ENCODE measurements at places on chromosomes 5 and 9.

DNA sequence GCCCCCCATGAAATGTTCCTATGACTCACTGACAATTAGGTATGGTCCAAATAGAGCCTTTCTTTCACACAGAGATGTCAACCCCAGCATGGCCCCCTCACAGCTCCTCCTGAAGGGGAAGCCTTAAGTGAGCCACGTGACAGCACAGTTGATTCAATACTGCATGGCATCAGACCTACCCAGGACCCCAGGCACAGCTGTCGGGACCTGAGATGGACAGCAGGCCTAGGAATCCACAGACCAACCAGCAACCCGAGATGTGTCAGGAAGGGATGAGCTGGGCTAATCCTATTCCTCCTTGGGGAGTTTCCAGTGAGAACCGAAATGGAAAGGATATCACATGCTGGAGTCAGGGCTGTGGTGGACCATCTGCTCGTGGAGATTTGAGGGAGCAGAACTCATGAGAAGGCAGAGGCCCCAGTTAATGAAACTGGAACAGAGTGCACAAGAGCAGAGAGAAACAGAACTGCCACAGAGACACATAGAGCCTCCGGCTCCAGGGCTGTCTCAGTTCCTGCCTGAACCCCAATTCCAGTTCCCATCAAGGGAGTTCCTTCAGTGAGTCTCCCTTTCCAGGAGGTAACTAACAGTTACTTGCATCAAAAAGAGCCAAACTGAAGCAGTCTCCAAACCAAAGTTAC lies 42.1 kb upstream of the SMIM23 start:
- no peak for DNase-seq

GRCh38 chr5:13735691-13736090 lies 208.8 kb downstream of the DNAH5 start:
- DNase-seq, result no peak

DNA sequence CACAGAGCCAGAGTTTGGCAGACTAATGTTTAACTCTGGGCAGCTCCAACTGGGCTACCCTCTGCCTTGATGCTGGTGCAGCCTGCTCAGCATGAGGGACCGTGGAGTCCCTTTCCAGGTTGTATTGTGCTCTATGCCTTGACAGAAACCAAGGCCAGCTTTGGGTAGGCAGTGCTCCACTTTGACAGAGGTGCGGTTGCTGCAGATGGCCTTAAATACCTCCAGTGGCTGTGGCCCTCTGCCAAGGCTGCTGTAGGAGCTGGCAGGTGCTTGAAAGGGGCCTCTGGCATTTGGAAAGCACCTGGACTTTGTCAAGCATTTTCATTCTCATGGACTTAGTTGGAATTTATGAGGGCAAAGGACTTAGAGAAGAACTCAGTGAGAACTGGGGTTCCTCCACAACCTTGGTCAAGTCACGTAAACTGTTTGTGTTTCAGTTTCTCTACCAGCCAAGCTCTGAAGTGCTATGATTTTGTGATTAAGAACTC lies 249.7 kb upstream of the ZNF462 start:
- no peak for DNase-seq

GRCh38 chr9:90180381-90180780 lies 462.2 kb downstream of the DIRAS2 start:
- no peak for DNase-seq

- DNase-seq, result no peak
These were observed 123.6 kb downstream of the SAXO1 start for GRCh38 chr9:18909140-18910018.

DNA sequence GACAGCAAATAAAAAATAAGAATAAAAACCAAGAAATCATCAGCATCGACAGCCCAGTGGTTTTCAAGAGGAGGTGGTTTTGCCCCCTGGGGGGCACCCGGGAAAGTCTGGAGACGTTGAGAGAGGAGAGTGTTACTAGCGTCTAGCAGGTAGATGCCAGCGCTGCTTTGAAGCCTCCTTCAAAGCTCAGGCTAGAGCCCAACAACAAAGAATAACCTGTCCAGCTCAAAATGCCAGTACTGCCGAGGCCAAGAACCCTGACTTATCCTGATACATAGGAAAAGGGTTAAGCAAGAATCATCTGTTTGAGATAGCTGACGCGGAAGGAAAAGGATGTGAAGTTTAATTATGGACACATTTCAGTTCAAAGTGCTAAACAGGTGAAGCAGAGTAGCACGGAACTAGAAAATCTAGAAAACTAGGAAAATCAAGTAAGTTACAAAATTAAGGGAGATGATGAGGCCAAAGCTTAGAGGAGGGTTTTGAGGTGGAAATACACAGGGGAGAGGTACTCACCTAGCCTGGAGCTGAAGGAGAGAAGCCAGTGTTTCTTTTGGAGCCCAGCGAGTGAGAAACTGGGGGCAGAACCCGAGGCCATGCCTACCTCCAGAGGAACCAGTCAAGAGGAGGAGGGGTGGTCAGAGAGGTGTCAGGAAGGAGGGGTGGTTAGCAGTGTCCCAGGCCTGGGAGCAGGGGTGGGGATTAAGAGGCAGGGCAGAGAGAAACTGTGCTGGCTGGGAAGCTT lies 121.0 kb upstream of the RETREG1 start:
- no peak for DNase-seq

DNA sequence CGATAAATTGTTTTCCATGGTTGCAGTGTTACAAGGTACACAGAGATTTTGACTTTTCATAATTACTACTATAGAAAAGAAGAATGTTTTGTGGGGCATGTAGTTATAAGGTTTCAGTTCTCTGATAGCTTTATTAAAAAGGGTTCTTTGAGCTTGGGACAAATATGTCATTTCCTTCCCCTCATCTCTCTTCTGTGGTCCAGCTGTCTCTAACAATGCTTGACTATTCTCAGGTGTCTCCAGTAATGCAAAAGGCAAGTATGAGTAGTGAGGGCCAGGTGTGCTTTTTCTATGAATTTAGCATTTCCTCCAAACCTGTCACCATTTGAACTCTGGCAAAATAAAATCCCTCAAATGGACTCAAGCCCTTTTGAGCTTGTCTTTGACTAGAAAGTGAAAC lies 84.3 kb downstream of the SLF1 start:
- no peak for DNase-seq

- DNase-seq, result no peak
These were observed 206.8 kb downstream of the SAXO1 start for GRCh38 chr9:18826248-18826647.

DNA sequence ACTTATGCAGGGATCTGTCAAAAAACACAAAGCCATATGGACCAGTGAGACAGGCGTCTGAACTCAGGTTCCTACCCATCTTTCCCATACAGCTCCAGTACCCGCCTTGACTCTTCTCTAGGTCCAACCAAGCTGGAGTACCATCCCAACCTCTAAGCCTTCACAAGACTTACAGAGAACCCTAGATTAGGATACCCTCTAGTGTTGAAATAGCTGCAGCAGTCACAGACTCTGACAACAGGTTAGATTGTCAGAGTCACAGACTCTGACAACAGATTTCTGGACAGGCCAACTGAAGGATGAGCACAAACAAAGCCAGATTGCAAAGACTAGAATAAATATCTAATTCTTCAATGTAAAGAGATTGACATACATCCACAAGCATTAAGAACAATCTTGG lies 266.1 kb downstream of the GRIA1 start:
- no peak for DNase-seq

DNA sequence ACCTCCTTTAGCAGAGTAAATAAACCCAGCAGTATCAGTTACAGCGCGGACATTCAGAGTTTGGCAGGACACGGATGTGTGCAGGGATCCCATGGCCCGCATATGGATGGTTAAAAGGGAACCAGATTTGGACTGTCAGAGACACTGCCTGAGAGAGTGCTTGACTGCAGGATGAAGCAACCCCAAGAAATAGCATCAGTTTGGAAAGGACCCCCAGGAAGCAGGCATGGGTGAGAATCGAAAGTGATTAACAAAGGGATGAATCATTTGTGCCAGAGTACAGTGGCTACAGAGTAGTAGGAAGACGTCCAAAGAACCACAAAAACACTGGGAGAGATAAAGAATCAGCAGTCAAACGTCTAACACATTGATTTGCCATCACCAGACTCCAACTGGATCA lies 5.5 kb downstream of the C7 start:
- no peak for DNase-seq

- no peak for DNase-seq
These were observed at the start of gene PRRX2 for GRCh38 chr9:129665389-129665775. Gene PRRX2 (plus strand): TSS chr9:129665647. CDS start chr9:129665868, 221 bp downstream.

DNA sequence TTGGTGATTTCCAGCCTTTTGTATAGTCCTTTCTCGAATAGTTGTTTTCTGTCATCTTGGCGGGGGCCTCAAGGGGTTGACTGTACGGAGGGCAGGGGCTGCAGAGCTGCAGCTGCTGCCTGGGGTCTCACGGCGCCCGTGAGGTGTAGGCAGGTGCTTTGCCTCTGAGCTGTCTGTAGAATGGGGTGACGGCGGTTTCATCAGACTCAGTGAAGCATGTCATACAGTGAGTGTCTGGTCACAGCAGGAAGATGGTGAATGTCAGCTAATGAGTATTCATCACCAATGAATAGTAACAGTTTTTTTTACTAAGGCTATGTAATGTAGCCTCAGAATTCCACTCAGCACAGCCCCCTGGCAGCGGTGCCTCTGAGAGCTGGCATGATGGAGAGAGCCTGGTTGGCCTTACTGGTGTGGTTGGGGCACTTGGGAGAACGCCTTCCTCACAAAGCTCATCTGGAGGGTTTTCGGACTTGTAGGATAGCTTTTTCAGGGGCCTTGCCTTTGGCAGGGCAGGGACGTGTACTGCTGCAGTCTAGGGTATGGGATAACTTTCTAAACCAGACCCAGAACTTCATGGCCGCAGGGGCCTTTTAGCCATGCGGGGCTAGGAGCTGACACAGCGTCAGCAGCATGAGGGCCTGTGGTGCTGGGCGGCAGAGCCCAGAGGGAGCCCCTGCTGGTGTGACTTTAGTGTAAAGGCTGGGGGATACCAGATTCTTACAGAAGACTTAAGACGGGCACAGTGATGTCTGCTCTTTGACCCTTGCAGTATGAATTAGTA lies 15.0 kb downstream of the TENT4A start:
- DNase-seq, result no peak

DNA sequence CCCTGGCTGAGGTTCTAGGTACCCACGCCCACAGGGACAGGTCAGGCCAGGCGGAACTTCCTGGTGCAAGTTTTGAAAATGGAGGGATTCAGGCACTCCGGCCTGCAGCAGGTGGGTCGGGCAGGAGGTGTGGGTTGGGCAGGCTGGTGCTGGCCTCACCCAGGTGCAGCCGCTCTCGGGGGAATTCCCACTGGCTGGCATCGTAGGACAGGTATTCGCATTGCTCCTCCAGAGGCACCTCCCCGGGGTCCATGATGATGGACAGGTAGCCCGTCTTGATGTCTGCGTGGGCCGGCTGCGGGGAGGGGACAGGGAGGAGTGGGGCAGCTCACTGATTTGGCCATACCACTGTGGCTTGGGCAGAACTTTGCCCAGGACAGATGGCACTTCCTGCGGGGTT lies 28.7 kb upstream of the SCGB3A1 start:
- no peak for DNase-seq

DNA sequence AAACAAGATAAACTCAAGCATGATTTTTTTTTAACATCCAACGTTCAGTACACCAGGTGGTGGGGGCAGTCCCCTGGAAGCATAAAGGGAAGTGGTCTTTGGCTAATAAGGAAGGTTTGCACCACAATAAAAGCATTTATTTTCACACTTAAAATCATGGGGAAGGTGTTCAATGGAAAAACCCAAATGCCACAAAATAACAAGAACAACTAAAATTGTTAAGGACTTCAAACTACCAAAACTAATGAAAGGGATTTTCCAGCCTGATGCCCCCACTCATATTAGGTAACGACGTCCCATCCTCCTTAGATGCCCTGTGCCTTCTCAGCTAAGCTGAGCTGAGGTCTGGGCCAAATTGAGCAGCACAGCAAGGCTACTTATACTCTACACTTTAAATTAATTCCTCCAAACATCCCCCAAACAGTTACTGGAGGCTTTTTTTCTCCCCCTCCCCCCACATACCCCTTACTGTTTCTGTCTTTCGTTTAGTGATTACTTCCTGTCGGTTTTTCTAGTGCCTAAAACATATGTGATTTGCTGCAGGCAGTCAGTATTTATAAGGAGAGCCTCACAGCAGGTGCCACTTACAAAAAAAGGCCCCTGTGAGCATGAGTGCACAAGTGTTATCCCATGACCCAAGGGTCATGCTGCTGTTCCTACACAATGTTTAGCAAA lies 259.7 kb upstream of the ZNF608 start:
- no peak for DNase-seq

DNA sequence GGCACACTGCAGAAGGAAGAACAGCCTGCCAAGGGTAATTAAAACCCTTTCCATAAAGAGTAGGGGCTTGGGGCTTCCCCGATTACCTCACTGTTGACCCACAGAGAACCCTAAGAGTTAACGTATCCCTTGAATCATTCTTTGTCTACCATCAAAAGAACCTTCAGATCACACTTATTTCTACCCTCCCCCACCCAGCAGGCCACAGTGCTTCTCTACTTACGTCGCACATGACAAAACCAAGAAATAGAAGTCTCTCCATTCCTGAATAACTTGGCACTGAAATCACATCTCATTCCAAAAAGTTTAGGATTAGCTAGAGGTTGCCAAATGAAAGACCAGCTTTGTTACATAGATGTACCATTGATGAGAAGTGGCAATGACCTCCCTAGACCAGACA lies 268.7 kb upstream of the GAS1 start:
- no peak for DNase-seq

DNA sequence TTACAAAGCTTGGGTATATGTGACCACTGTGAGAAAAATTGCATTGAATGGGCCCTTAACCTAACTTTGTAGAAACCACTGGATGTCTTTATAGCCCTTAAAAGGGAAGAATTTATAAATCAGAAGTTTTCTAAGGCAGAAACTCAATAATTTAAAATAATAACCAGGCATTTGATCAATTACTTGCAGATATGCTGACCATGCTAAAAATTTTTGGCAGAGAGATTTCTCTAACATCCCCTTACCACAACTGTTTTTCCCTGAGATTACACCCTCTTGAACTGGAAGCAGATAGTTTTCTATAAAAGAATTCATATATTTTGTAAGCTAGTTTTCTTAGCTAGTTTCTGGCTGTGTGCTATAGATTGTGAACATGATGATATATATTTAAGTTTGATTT lies 428.3 kb downstream of the KIF4B start:
- DNase-seq, result no peak
